ENCODE measurements at places on chromosomes 11 and 22. TPM values are rescaled to one million over a fixed set of nuclear protein-coding genes. Genes with fewer than 3 reads are reported as not detected.

The RAC2 gene
- 304 TPM for total RNA-seq

The SLC6A5 gene
- total RNA-seq: not detected

The SHISAL1 gene
- total RNA-seq: not detected

The NXPE4 gene
- total RNA-seq: not detected

The CHRDL2 gene
- total RNA-seq: not detected

The TOLLIP gene
- 49.3 TPM for total RNA-seq

The UPK3A gene
- not detected for total RNA-seq

The OSBPL5 gene
- 4.5 TPM for total RNA-seq

The DRD2 gene
- not detected for total RNA-seq

The TMEM121B gene
- total RNA-seq: 0.12 TPM

The KCNK4 gene
- not detected for total RNA-seq

All from CD4-positive, alpha-beta memory T cell (primary cell).